ENCODE measurements at places on chromosomes 7 and 10.

DNA sequence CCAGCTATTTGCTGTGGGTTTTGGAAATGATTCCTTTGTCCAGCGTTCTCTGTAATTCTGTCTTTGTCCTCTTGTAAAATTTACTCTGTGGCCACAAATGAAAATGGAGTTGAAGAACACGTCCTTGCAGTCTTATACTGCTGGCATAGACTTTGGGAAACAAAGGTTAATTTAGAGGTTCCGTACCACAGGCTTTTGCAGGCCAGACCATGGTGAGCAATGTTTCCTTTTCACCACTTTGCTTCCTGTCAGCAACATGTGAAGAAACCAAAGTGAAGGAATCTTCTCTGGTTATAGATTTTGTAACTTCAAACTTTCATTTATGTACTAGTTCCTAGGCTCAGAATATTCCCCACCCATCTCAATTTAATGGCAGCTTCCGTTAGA is 488.5 kb downstream of the MDFIC start:
- DNase-seq, result no peak

- no peak for DNase-seq
These were observed 6.8 kb upstream of the LRRC4 start for GRCh38 chr7:128037880-128038619.

DNA sequence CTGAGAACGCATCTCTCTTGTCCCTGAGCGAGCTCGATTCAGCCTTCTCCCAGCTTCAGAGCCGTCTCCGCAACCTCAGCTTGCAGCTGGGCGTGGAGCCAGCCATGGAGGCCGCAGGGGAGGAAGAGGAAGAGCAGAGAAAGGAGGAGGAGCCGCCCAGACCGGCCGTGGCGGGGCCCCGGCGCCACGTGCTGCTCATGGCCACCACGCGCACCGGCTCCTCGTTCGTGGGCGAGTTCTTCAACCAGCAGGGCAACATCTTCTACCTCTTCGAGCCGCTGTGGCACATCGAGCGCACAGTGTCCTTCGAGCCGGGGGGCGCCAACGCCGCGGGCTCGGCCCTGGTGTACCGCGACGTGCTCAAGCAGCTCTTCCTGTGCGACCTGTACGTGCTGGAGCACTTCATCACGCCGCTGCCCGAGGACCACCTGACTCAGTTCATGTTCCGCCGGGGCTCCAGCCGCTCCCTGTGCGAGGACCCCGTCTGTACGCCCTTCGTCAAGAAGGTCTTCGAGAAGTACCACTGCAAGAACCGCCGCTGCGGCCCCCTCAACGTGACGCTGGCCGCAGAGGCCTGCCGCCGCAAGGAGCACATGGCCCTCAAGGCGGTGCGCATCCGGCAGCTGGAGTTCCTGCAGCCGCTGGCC is 43.2 kb downstream of the CHST3 start:
- no peak for DNase-seq

- no peak for DNase-seq
These were observed 131.0 kb downstream of the KAT6B start for GRCh38 chr10:74957285-74957961.

DNA sequence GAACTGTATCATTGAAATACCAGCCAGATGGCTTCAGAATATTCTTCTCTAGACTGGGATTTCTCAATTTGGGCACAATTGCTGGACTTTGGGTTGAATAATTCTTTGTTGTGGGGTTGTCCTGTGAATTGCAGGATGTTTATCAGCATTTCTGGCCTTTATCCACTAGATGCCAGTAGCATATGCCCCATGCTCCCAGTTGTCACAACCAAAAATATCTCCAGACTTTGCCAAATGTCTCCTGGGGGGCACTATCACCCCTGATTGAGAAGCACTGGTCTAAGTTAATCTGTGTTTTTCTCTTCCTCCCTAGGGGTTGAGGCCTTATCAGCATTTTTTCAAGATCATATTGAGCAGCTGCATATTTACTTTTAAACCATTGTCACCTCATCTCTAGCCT is 204.9 kb upstream of the SP8 start:
- no peak for DNase-seq

DNA sequence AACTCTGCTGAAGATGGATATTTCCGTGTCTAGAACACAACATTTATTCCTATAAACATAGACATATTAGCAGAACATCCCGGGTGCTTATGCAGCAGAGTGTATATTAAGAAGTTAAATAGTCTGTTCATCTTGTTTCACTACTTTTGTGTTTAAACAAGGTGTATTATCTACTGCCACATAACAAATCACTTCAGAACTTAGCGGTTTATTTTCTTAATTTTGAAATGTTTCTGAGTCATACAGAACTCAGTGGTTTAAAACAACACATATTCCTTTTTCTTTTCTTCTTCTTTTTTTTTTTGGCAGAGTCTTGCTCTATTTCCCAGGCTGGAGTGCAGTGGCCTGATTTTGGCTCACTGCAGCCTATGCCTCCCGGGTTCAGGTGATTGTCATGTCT is 25.8 kb downstream of the DENND10 start:
- DNase-seq, result no peak

DNA sequence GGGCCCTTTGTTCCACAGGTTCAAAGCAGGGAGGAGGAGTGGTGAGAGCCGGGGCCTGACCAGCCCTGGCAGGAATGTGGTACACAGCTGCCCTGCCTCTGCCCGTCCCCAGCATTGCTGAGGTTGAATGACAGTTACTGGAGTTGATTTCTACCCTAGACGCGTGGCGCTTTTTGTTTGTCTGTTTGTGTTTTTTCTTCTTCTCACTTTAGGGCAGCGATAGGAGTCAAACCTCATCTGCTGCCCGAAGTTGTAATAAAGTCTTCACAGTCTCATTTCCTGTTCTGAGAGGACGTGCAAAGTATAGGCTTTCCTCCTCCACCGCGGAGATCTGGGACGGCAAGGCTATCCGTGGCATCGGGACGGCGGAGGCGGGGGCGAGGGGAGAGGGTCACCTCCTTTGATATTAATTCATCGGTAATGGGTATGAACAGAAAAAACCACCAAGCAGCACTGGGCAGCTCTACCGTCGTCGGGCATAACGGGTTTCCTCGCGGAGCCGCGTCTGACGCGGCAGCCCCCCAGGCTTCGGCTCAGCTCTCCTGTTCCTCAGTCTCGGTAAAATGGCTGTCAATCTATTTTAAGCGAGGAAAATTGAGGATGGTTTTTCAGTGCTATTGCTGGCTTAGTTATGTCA is 160.8 kb downstream of the LRMDA start:
- DNase-seq, result no peak

DNA sequence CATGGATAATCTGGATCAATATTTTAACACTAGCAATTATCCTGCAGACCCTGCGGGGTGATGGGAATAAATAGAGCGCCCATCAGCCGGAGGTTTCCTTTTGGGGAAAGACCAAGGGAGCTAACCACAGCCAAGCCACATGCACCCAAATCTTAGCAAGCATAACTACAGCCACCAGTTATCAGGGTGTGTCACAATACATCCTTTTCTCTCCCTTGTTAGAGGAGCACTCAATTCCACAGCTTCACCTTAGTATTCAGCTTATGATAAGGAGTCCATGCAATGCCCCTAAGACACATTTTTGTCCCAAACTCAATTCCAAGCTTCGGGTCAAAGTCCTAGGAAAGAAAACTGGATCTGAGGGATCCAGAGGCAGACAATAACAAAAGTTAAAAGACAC is 15.9 kb downstream of the TOMM7 start:
- DNase-seq, result no peak

GRCh38 chr10:10630281-10630680 is 387.4 kb upstream of the CELF2 start:
- no peak for DNase-seq

DNA sequence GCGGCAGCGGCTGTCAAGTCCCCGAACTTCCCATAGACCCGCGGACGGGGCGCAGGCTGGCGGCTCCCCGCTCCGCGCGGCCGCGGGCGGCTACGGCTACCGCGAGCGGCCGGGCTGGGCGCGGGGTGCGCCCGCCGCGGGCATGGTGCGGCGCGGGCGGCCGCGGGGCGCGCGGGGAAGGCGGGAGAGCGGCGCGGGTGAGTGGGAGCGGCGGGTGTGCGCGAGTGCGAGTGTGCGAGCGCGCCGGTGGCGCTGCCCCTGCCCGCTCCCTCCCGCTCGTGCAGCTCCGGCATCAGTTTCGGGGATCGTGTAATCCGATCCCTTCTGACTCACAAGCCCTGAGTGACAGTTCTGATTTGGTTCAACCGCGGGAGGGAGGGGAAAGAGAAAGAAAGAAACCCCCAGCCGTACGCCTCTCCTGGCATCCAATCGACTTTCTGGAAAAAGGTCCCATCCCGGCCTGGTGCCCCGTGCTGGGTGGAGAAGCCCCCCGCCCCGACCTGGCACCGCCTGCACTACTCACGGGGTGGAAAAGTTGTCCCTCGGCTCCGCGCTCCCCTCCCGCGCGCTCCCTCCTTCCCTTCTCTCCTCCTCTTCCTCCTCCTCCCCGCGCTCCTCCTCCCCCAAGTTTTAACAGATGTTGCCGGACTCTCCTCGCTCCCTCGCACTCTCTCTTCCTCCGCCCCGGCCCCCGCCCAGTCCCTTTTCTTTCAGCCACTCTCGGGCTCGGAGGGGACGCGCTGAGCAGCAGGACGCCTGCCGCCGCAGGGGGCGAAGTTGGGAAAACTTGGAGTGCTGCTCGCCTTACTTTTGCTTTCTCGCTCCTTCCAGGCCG is at the start of gene GLI3:
TSS of gene GLI3 (minus strand) at position 234 of the 835 bp plus-strand sequence. CDS start 13,956 bp downstream, outside the sequence.
- no peak for DNase-seq

DNA sequence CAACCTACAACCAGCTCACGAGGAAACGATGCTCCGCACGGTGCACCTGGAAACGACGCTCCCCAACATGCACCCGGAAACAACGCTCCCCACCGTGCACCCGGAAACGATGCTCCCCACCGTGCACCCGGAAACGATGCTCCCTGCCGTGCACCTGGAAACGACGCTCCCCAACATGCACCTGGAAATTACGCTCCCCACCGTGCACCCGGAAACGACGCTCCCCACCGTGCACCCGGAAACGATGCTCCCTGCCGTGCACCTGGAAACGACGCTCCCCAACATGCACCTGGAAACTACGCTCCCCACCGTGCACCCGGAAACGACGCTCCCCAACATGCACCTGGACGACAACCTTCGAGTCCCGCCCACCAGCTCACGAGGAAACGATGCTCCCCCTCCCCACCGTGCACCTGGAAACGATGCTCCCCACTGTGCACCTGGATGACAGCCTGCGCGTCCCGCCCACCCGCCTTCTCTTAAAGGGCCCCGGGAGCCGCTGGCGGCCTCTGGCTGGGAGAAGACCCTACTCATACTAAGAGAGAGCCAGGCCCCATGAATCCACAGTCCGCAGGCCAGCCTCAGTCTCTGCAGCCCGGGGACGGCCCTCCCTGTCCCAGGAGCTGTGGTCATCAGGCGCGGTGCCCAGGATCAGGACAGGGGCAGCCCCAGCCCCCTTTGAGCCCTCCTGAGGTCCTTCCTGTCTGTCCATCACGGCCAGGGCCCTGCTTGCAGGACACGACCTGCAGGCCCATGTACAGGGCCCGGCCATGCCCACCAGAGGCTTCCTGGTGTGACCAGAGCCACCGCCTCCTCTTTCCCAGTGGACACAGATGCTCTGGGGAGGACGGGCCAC is 98.3 kb downstream of the PDGFA start:
- no peak for DNase-seq

DNA sequence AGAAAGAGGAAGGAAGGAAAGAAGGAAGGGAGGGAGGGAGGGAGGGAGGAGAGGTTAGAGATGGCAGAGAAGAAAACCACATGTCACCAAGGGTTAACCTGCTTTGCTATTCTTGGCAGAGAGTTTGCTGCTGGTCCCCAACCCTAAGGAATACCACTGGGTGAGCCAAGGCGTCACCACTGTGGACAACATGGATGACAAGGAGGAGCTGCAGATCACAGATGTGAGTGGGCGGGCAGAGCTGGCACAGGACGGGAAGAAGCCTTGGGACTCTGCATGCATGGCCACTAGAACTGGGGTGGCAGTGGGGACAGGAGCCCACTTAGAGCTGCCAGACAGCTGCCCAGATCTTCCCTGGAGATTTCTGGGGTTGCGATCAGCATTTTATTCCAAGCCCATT is 17.2 kb upstream of the MYH16 start:
- no peak for DNase-seq
